GM13976 (cell line): ENCODE measurements at places on chromosomes 3 and 15.

DNA sequence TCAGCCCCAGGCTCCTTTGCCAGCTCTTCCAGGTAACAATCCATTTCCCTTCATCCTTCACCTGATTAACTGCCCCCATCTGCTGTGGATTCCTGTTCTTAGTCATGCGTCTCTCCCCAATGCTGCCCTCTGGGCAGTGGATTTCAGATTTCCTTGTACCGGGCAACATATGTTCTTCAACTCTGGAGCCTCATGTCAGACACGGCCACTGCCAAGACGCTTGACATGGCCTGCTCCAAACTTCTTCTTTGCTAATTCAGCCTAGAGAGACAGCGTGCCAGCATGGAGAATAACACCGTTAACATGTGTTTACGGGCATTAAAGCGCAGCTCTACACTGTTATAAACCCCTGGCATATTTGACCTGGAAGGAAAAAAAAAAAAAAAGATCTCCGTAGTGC is 1035.1 kb upstream of the NR2F2 start:
- DNase-seq = no peak

DNA sequence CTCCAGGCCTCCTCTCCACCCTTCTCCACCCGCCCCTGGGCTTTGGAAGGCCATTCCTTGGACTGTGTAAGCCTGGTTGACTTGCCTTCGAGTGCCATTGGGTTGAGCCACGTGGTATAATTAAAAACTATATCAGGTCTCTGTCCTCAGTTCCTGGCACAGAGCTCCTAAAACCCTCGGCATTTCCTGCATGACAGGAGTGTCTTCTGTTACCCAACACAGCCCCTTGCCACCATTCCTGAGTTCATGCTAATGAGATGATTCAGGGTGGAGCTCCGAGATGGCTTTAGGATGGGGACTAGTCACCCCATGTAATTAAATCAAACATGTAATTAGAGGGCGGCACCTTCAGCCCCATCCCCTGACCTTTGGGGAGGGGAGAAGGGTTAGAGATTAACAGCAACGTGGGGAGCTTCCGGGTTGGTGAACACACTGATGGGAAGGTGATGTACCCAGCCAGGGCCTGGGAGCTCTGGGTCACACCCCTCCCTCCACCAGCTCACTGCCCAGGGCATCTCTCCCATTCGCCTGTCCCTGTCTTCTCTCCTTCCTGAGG is 256.4 kb downstream of the FAM43A start:
- DNase-seq = no peak

DNA sequence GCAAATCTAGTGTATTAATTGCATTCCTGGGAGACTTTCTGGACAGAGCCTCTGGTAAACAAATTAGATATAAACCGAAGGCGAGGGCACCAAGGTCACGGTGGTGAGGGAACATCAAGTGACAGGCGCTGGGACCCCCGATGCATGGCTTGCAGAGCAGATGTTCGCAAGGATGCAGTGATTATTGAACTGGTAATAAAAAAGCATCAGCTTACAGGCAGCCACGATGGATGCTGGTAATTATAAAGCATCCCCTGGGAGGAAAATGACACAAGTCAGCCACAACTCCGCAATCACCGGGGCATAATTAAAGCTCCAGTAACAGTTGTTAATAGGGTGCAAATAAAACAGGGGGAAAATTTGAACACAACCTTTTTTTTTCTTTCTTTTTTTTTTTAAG is 231.1 kb upstream of the DPH6 start:
- DNase-seq = no peak

DNA sequence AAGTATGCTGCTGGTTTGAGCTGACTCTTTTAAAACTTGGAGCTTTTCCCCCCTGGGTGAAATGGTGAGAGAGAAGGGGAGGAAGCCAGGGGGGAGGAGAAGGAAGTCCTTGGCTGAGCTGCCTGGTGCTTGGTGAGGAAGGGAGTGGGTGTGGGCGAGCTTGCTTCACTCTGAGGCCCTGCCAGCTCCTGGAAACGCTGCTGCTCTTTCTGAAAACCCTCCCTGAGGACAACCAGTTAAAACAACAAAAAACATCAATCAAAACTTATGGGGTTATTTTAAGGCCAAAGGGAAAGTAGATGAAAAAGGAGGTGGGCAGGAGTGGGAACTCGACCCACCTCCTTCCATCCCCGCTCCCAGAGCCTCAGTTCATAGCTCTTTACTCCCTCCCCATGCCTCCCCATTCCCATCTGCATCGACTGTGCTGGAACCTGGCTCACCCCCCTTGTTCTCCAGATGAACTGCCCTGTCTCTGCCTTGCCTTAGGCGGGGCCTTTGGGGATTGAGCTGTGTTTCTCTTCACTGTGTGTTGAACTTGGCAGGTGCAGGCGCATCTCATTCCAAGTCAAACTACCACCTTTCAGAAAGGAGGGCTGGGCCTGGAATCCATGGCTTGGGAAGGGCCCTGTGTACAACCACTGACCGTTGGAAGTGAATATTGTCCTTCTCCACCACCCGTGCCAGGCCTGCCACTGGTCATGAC is 166.1 kb downstream of the ZNF621 start:
- no peak for DNase-seq

GRCh38 chr3:106176734-106177133 is 307.9 kb upstream of the CBLB start:
- DNase-seq = peak; percentile 33

DNA sequence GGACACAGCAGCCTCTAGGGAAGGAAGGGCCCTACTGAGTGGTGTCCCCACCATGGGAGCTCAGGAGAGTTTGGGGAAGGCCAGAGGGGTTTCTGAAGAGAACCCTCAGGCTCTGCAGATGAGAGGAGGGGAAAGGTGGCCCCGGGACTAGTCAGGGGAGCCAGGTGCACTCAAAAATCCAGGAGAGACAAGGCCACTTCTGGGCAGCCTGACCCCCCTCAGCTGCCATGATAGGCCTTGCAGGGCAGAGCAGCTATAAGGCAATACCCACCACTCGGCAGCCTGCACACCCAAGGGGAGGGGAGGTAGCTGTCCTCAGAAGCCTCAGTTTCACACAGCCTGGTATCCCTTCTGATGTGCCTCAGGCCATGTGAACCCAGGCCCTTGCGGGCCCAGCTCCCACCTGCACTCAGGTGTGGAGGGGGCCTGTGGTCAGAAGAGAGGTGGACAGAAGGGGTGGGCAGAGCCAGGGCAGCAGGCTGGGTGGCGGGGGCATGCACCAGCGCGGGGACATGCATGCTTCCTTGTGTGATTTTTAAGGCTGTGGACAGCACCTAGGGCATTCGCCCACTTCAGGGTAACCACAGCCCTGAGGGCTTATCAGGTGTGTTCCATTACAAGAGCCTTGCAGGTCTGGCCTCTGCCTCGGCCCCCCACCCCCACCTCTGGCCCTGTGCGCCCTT is 34.6 kb downstream of the SRPRB start:
- no peak for DNase-seq

DNA sequence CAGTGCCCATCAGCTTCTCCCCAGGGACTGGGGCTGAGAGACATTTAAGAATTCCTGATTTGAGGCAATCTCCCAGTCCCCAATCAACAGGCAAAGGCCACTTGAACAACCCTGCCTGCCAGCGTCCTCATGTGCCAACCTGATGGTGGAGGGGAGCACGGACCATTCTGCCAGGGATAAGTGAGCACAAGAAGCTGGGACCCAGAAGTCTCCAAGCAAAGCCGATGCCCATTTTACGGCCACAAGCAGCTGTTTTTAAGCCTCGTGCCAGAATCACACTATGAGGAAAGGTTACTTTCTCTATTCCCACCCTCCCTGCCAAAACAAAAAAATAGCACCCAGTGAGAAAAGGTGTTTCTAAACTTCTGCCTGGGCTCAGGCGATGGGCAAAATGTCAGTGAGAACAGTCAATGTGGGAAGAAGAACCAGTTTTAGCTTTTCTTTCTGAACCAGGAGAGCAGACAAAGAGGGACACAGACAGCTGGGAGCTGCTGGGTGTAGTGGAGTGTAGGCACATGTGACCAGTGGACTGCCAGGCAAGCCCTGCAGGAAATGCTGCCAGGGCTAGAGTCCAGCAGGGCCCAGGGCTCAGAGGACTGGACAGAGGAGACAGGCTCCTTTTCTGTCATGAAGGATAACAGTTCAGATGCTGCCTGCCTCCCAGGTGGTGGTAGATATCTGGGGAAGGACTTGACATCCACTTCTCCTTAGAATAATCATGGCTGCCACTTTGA is 57.7 kb downstream of the ATP2B2 start:
- DNase-seq = no peak

- DNase-seq = no peak
Measured at GRCh38 chr3:50158530-50159146, 3.5 kb downstream of the SEMA3F start.
